ENCODE measurements at places on chromosomes 1 and 21.

DNA sequence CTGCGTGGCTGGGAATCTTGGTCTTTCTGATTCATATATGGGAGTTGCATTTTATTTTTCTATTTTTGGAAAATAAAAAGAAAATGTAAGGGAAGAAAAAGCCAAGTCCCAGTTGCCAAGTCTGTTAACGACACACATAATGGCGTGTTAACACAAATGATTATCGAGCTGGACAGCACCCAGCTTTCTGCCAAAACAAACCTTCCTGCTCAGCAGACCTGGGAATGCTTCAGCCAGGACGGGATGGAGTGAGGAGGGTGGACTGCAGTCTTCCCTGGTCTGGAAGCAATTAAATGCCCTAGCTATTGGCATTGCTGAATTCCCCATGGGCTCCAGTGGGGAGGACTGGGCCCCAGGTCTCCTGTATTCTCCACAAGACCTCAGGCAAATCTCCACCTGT, 184.2 kb upstream of the USP24 start:
- no peak for DNase-seq

GRCh38 chr1:183954496-183954895, 83.0 kb downstream of the COLGALT2 start:
- no peak for DNase-seq

GRCh38 chr1:153506386-153506785, 29.4 kb downstream of the S100A6 start:
- DNase-seq = no peak

DNA sequence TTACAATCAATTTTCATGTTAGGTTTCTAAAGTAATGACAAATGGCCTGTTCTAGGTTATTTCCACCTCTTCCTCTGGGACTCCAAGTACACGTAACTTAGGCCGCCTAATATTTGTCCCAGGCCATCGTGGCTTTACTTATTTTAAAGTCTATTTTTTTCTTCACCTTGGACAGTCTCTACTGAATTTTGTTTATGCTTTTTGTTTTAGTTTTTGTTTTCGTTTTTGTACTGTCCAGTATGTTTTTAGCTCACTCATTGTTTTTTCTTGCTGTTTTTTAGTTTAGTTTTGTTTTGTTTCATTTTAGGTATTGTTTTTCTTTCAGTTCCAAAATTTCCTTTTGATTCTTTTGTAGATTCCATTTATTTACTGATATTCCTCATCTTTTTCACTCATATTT, 187.7 kb upstream of the RNPC3 start:
- DNase-seq = no peak

DNA sequence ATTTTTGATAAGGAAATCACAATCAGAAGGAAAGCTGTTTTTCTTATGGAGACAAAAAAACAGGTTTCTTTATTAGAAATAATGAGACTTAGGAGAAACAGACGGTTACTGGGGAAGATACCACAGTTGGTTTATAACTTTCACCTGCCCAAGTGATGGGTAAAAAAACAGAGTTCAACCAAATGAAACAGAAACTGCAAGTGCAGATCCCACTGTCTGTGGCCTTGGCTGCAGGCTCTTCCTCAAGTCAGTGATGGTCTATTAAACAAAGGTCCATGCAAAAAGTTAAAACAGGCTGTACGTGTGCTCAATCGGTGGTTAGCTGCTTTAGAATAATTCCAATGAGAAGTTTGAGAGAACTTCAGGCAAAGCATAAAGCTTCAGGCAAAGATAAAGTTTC, 112.1 kb upstream of the NEGR1 start:
- no peak for DNase-seq
